ENCODE measurements at places on chromosomes 13 and 19. TPM values are rescaled to one million over a fixed set of nuclear protein-coding genes. Genes with fewer than 3 reads are reported as not detected.

The ZNF548 gene
- 9.1 TPM for total RNA-seq

The KLK3 gene
- not detected for total RNA-seq

The TRPM4 gene
- total RNA-seq, result 12.1 TPM

The RNF113B gene
- total RNA-seq, result not detected

The VRK3 gene
- total RNA-seq, result 28.2 TPM

The ZNF534 gene
- total RNA-seq, result not detected

The CEACAM20 gene
- total RNA-seq, result not detected

The FPR1 gene
- not detected for total RNA-seq

The GTF2F1 gene
- total RNA-seq, result 35.7 TPM

The NOTCH3 gene
- total RNA-seq, result 3.0 TPM

The IGFL1 gene
- total RNA-seq, result not detected

The FCHO1 gene
- total RNA-seq, result 1.8 TPM

The FGF9 gene
- total RNA-seq, result not detected

The CLASRP gene
- 46.4 TPM for total RNA-seq

The DHDH gene
- total RNA-seq, result not detected

The OR7D2 gene
- total RNA-seq, result not detected

The GDF15 gene
- 46.7 TPM for total RNA-seq

The C19orf18 gene
- not detected for total RNA-seq

The KCNN1 gene
- 0.34 TPM for total RNA-seq

The CELF5 gene
- not detected for total RNA-seq

The COX6B2 gene
- total RNA-seq, result 0.30 TPM

The AMER2 gene
- total RNA-seq, result not detected

The ATP7B gene
- 1.8 TPM for total RNA-seq

The C19orf44 gene
- total RNA-seq, result 2.4 TPM

The DZIP1 gene
- total RNA-seq, result 23.4 TPM

The DPF1 gene
- 3.5 TPM for total RNA-seq

The SLAIN1 gene
- total RNA-seq, result 0.17 TPM

The ATXN8OS gene
- total RNA-seq, result not detected

The KLK7 gene
- total RNA-seq, result not detected

The CGB8 gene
- total RNA-seq, result not detected

The ISOC2 gene
- 86.4 TPM for total RNA-seq

The MBD3L2 gene
- total RNA-seq, result not detected

The IGSF23 gene
- total RNA-seq, result not detected

The KLK4 gene
- total RNA-seq, result not detected

The MBD3L3 gene
- not detected for total RNA-seq

The UBE2L5 gene
- total RNA-seq, result not detected

The CA11 gene
- 0.74 TPM for total RNA-seq

The ELANE gene
- 0.15 TPM for total RNA-seq

The HSH2D gene
- not detected for total RNA-seq

The RETN gene
- total RNA-seq, result not detected

The TMPRSS9 gene
- not detected for total RNA-seq

The HCST gene
- total RNA-seq, result not detected

The NUMBL gene
- total RNA-seq, result 29.3 TPM

The HIPK4 gene
- total RNA-seq, result under 0.01 TPM

The CGB5 gene
- total RNA-seq, result not detected

The GPALPP1 gene
- total RNA-seq, result 20.0 TPM

The SOX1 gene
- total RNA-seq, result not detected

The FGF22 gene
- 0.30 TPM for total RNA-seq

The ZNF850 gene
- 1.8 TPM for total RNA-seq

The ZNF470 gene
- total RNA-seq, result 1.2 TPM

The ATP11A gene
- total RNA-seq, result 4.6 TPM

The OVOL3 gene
- not detected for total RNA-seq

The CABP5 gene
- not detected for total RNA-seq

The USHBP1 gene
- total RNA-seq, result not detected

The LILRA5 gene
- not detected for total RNA-seq

The PRODH2 gene
- not detected for total RNA-seq

The ICAM1 gene
- 13.2 TPM for total RNA-seq

The FGF21 gene
- not detected for total RNA-seq
